ENCODE measurements at places on chromosomes 11 and 22. TPM values are rescaled to one million over a fixed set of nuclear protein-coding genes. Genes with fewer than 3 reads are reported as not detected.

The ADAMTS8 gene
- not detected for total RNA-seq

The HOATZ gene
- not detected for total RNA-seq

DNA sequence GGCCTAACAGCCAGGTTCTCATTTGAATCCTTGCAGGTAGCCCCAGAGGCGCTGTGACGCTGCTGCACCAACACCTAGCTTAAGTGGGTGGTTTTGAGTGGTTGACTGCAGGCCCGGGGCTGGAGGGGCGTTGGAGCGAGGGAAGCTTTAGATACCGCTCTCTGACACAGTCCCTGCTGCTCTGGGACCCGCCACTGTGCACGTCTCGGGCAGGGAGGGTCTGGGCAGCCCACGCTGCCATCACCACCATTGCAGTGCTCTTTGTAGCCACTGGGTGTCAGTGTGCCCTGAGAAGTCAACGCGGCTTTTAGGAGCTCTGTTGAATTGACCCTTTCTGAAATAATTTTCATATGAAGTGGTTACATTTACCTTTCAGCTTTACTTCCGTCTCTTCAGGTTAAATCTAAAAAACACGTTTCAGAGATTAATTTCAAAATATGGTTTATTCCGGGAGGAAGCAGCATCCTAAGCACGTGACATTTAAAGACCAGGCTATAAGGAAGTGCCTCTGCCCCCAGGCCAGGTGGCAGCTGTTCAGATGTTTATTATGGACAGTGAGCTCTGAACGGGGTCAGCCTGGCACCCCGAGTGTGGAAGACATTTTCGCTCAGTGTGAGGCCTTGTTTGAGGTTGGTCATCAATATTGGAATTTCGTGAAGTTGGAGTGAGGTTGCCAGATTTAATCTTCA is 30.9 kb upstream of the PARVB start:
- DNase-seq, result no peak
- H3K27me3 ChIP-seq, result no peaks in the 10 kb centered on the region
- H3K36me3 ChIP-seq, result peaks cover 21% of the 10 kb centered on the region

GRCh38 chr11:78870655-78871054 is 296.0 kb upstream of the NARS2 start:
- H3K27ac ChIP-seq, result no peak overlapping the region
- no peaks in the 10 kb centered on the region for H3K4me1 ChIP-seq
- no peaks in the 10 kb centered on the region for H3K36me3 ChIP-seq
- H3K27me3 ChIP-seq, result peaks cover 16% of the 10 kb centered on the region
- DNase-seq, result no peak

DNA sequence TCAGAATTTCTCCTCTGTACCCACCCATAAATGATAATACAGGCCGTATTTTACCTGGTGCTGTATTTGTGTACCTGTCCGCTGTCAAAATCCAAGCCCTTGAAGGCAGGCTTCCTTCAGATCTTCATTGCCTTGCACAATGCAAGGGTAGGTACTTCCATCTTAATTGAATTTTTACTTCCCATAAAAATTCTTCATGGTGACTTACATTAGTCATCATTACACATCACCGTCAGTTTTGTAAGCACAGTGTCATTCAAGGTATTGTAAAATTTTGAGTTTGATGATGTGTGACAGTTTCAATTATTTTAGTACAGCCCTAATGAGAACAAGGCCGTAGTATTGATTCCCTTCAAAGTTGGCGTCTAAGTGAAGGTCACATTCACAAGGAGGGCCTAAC is 770 bp upstream of the TSG101 start:
- peak overlapping the region; percentile 93 for H3K4me3 ChIP-seq
- H3K27me3 ChIP-seq, result no peaks in the 10 kb centered on the region
- DNase-seq, result no peak
- H3K27ac ChIP-seq, result peak overlapping the region; percentile 96
- H3K36me3 ChIP-seq, result no peaks in the 10 kb centered on the region
- peaks cover 13% of the 10 kb centered on the region for H3K4me1 ChIP-seq

- peaks cover 10% of the 10 kb centered on the region for H3K36me3 ChIP-seq
- H3K4me1 ChIP-seq, result peaks cover 62% of the 10 kb centered on the region
- H3K27me3 ChIP-seq, result no peaks in the 10 kb centered on the region
- H3K4me3 ChIP-seq, result peak overlapping the region; percentile 92
- H3K27ac ChIP-seq, result peak overlapping the region; percentile 62
- no peak for DNase-seq
These were observed 3.6 kb downstream of the HPS4 start for GRCh38 chr22:26479792-26480610.

GRCh38 chr11:35247863-35248262 is 108.9 kb downstream of the CD44 start:
- peak overlapping the region; percentile 78 for H3K27ac ChIP-seq
- no peaks in the 10 kb centered on the region for H3K36me3 ChIP-seq
- peaks cover 26% of the 10 kb centered on the region for H3K4me1 ChIP-seq
- peak overlapping the region; percentile 18 for H3K4me3 ChIP-seq

- H3K27me3 ChIP-seq, result peaks cover 29% of the 10 kb centered on the region
- H3K4me1 ChIP-seq, result no peaks in the 10 kb centered on the region
- H3K27ac ChIP-seq, result no peak overlapping the region
- H3K4me3 ChIP-seq, result no peak overlapping the region
- DNase-seq, result no peak
- no peaks in the 10 kb centered on the region for H3K36me3 ChIP-seq
These were observed 117.7 kb upstream of the RCN1 start for GRCh38 chr11:31973172-31973571.

- H3K27ac ChIP-seq, result no peak overlapping the region
- H3K4me3 ChIP-seq, result no peak overlapping the region
- no peaks in the 10 kb centered on the region for H3K27me3 ChIP-seq
- peaks cover 4% of the 10 kb centered on the region for H3K36me3 ChIP-seq
These were observed 39.8 kb downstream of the CSTPP1 start for GRCh38 chr11:46976182-46976854.

GRCh38 chr11:20388096-20389055 is 860 bp downstream of the PRMT3 start:
- peaks cover 6% of the 10 kb centered on the region for H3K4me1 ChIP-seq
- peaks cover 6% of the 10 kb centered on the region for H3K36me3 ChIP-seq
- DNase-seq, result no peak
- H3K27ac ChIP-seq, result peak overlapping the region; percentile 97
- H3K4me3 ChIP-seq, result peak overlapping the region; percentile 97
- H3K27me3 ChIP-seq, result no peaks in the 10 kb centered on the region

DNA sequence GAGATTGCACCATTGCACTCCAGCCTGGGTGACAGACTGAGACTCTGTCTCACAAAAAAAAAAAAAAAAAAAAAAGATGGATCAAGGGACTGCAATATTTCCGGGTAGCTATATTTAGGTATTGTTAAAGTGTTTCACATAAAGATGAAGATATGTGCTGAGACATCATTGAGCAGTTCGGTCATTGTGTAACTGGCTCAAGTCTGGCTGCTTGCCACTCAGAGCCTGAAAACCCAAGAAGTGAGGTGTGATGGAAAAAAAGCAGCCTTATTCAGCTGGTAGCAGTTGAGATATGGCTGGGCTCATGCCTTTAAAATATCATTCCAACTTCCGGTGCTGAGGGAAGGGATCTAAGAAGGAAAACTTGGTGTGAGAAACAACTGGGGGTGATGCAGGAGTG is 46.9 kb downstream of the LUZP2 start:
- H3K4me3 ChIP-seq, result no peak overlapping the region
- DNase-seq, result no peak
- H3K36me3 ChIP-seq, result peaks cover 6% of the 10 kb centered on the region
- H3K27me3 ChIP-seq, result no peaks in the 10 kb centered on the region

Data from natural killer cell treated with Interleukin-12 subunit alpha and Interleukin-12 subunit beta and Interleukin-15 and Interleukin-18, amount 100 ng/mL, for 72 hours (primary cell).